Osteocyte (in vitro differentiated cells): ENCODE measurements at places on chromosomes 12 and 14. TPM values are rescaled to one million over a fixed set of nuclear protein-coding genes. Genes with fewer than 3 reads are reported as not detected.
A peak's percentile ranks its signal among the peaks of the same experiment; 100 is the strongest.

GRCh38 chr12:95820096-95820703 lies 29.6 kb upstream of the NTN4 start:
- H3K27me3 ChIP-seq, result peaks cover 17% of the 10 kb centered on the region
- H3K36me3 ChIP-seq, result no peaks in the 10 kb centered on the region
- no peak for DNase-seq
- no peak overlapping the region for H3K4me3 ChIP-seq
- no peak overlapping the region for H3K27ac ChIP-seq

- H3K4me3 ChIP-seq, result no peak overlapping the region
- no peaks in the 10 kb centered on the region for H3K4me1 ChIP-seq
- DNase-seq, result no peak
- H3K27ac ChIP-seq, result no peak overlapping the region
Observed at GRCh38 chr12:91896286-91897024, 249.2 kb downstream of the BTG1 start.

DNA sequence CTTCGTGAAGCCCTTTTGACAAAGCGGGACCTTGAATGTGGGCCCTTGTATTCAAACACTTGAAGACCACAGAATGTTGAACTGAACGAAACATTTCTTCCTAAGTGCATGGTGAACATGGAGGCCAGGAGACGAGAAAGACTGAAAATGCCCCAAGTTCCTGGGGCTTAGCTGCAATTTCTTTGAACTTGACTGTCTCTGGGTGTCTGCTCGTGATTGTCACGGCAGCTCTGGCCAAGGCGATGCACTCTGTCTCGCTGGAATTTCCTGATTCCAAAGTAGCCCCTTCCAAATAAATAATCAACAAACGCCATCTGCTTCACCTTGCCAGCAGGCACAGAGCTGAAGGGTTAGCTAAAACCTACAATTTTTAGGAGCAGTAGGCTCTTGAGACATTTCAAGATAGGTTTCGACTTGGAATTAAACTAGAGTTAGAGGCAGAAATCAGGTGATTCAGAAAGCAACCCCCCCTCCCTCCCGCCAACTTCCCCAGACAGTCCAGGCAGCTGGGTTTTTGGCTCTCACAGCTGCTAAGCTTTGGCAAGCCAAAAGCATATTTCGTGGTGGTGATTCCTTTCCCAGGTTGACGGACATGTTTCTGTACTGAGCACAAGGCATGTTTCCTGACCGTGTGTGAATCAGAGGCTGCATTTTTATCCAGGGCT lies 13.5 kb upstream of the IRF2BPL start:
- H3K4me1 ChIP-seq, result peaks cover 96% of the 10 kb centered on the region
- H3K4me3 ChIP-seq, result peak overlapping the region; percentile 18
- peak overlapping the region; percentile 100 for H3K27ac ChIP-seq
- H3K36me3 ChIP-seq, result no peaks in the 10 kb centered on the region
- DNase-seq, result no peak
- H3K27me3 ChIP-seq, result no peaks in the 10 kb centered on the region

DNA sequence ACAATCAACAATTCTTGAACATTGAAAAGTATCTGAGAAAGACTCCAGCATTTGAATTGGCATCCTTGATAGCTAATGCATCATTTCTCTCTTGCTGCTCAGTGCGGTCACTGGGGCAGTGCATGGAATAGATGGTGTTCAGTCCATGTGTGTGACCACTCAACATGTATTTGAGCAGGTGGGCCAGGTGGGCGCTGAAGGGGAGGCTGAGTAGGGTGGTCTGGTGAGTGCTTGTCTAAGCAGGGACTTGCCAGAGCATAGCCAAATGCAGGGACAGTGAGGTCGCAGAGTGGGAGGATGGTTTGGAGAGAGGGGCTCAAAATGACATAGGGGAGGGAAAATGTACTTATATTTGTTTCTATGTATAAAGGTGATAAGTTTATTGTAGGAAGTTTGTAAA lies 409.0 kb downstream of the TMEM121 start:
- no peak for DNase-seq
- H3K27me3 ChIP-seq, result no peaks in the 10 kb centered on the region
- no peaks in the 10 kb centered on the region for H3K36me3 ChIP-seq
- H3K27ac ChIP-seq, result no peak overlapping the region
- no peaks in the 10 kb centered on the region for H3K4me1 ChIP-seq

DNA sequence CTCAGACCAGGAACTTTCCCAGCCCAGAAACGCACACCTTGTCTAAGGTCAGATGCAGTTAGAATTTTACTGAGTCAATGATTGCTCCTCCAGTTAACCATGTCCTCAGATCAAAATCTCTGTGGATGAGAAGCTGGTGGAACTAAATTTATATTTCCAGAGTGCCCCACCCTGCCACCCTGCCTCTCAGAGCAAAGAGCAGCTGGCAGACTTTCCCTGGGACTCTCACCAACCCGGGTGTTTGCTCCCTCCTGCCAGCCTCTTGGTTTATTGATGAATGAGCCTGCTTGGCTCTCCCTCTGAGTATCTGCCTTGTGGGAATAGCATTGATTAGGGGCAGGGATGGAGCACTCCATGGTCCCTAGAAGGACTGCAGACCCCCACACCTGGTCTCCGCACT lies 5.9 kb upstream of the KRT1 start:
- peaks cover 3% of the 10 kb centered on the region for H3K4me1 ChIP-seq
- no peaks in the 10 kb centered on the region for H3K36me3 ChIP-seq
- H3K27me3 ChIP-seq, result peaks cover 86% of the 10 kb centered on the region
- H3K27ac ChIP-seq, result no peak overlapping the region
- no peak for DNase-seq

Gene SCN8A
- total RNA-seq, result 1.5 TPM in 2 replicates

DNA sequence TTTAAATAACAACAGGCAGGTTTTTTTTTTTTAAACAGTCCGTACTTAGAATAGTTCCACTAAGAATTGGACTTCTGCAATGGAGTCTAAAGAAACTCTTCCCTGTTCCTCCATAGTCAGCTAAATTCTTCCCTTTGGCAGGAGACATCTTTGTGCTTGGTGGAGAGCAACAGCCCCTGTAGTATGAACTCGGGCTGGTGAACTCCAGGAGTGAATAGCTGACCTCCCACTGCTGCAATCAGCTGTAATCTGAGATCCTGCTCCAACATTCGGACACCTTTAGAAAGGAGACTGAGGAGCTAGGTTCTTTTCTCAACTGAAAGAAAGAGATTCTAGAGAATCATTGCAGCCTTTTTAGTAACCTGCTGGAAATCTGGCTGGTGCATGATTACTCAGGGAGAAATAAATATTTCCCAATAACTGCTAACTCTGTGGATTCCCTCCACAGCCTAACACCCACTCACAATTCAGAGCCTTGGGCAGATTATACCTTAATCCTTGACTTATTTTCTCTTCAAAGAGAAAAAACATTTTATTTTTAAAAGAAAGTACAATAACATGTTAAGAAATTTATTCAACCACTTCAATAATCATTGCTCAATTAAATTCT lies 25.6 kb upstream of the DBX2 start:
- no peaks in the 10 kb centered on the region for H3K36me3 ChIP-seq
- no peak overlapping the region for H3K27ac ChIP-seq
- peaks cover 18% of the 10 kb centered on the region for H3K27me3 ChIP-seq
- H3K4me1 ChIP-seq, result no peaks in the 10 kb centered on the region

Gene PRORP
- 28.3 and 31.1 TPM in 2 replicates for total RNA-seq

DNA sequence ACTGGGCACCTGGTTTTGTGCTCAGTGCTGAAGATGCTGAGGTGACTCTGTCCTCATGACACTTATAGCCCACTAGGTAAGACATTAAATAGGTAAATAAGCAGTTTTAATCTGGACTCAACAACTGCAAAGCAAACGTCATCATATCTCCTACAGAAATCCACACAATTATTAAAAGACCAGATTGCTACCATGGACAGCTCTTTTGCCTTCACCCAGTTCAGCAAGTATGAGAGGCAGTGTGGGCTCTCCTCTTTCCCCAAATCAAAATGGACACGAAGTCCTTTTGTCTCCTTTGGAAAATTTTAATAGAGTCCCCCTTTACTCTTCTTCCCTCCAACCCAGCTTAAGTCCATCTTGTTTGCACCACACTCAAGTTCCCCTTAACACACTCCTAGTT lies 171.1 kb downstream of the RPAP3 start:
- DNase-seq, result no peak
- no peak overlapping the region for H3K27ac ChIP-seq
- peaks cover 43% of the 10 kb centered on the region for H3K27me3 ChIP-seq
- H3K4me1 ChIP-seq, result no peaks in the 10 kb centered on the region
- H3K4me3 ChIP-seq, result no peak overlapping the region
- H3K36me3 ChIP-seq, result no peaks in the 10 kb centered on the region

DNA sequence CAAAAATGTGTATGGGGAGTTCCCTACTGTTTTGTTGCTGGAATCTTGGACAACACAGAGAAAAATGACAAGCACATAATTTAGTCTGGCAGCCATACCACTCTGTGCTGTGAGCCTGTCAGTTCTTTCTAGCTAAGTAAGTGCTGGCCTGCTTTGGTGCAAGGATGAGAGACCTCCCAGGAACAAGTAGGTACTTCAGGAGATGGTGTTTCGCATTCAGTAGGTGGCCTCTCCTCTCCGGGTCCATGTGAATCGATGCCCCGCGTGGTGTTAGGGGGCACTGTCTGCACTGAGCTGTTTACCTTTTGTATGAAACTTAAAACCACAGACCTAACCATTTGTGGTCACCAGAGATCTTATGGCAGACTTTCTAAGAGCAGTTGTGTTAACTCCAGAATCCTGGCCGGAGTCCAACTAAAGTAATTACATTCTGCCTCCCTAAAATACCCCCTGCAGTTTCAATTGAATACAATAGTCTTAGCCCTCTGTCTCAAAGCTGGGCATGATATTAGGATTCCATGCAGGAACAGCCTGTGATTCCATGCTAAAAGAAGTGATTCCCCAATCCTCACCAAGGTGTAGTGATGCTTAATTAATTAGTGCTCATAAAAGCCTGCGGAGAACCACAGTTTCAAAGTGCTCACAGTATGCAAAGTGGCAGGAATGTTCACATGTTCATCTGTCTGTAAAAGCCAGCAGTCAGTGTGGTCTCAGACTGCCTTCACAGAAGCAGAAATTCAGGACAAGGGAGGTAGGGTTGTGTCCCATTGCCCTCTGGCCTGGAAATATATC lies 64.2 kb downstream of the LLPH start:
- peaks cover 62% of the 10 kb centered on the region for H3K4me1 ChIP-seq
- peak overlapping the region; percentile 90 for H3K27ac ChIP-seq
- peak overlapping the region; percentile 41 for H3K4me3 ChIP-seq
- no peaks in the 10 kb centered on the region for H3K27me3 ChIP-seq
- no peaks in the 10 kb centered on the region for H3K36me3 ChIP-seq

Gene PRPH
- total RNA-seq, result not detected in 2 replicates

DNA sequence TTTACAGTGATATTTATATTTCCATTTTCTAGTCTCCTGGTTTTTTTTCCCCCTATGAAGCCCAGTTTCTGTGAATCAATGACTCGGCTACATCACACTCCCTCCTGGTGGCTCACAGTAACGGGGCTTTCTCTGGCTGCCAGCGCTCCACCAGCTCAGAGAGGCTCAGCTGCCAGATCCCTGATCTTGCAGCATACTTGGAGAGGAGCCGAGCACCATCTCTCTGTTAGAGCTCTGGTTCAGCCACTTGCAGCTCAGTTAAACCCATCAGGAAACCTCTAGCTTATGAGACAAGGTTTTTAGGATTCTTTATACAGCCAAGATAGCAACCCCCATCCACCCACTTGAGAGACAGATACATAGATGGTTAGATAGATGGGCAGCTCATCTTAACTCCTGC lies 74.6 kb downstream of the CIT start:
- peak overlapping the region; percentile 32 for H3K4me3 ChIP-seq
- no peak for DNase-seq
- peaks cover 4% of the 10 kb centered on the region for H3K36me3 ChIP-seq
- peaks cover 24% of the 10 kb centered on the region for H3K4me1 ChIP-seq
- no peaks in the 10 kb centered on the region for H3K27me3 ChIP-seq

GRCh38 chr12:111085096-111085495 lies 164.7 kb upstream of the MYL2 start:
- H3K27me3 ChIP-seq, result peaks cover 20% of the 10 kb centered on the region
- H3K4me1 ChIP-seq, result no peaks in the 10 kb centered on the region
- no peak for DNase-seq
- no peak overlapping the region for H3K4me3 ChIP-seq
- H3K36me3 ChIP-seq, result no peaks in the 10 kb centered on the region

Gene RFX4
- not detected in 2 replicates for total RNA-seq

- DNase-seq, result no peak
- no peak overlapping the region for H3K27ac ChIP-seq
- no peak overlapping the region for H3K4me3 ChIP-seq
- H3K27me3 ChIP-seq, result peaks cover 7% of the 10 kb centered on the region
- H3K4me1 ChIP-seq, result no peaks in the 10 kb centered on the region
Observed at GRCh38 chr12:111064154-111064553, 143.8 kb upstream of the MYL2 start.

DNA sequence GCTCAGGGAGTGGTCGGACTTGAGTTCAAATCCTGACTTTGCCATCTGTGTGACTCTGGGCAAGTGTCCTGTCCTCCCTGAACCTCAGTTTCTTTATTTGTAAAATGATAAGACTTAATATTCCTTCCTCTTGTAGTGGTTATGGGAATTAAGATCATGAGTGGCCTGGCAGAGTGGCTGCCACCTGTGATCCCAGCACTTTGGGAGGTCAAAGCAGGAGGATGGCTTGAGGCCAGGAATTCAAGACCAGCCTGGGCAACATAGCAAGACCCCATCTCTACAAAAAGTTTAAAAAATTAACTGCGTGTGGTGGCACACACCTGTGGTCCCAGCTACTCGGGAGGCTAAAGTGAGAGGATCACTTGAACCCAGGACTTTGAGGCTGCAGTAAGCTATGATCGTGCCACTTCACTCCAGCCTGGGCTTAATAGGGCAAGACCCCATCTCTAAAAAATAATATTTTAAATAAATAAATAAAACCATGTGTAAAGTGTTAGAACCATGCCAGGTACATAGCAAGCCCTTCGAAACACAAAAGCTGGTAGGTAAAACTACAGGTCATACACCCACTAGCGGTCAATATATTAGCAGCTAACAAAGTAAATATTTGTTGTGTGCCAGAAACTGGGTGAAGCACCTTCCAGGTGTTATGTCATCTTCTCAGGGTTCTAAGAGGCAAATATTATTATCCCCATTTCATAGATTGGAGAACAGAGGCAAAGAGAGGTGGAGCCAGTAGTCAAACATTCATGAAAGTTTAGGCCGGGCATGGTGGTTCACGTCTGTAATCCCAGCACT lies 17.4 kb upstream of the MAP1LC3B2 start:
- no peaks in the 10 kb centered on the region for H3K27me3 ChIP-seq
- H3K4me3 ChIP-seq, result no peak overlapping the region
- H3K4me1 ChIP-seq, result peaks cover 39% of the 10 kb centered on the region
- no peaks in the 10 kb centered on the region for H3K36me3 ChIP-seq
- no peak overlapping the region for H3K27ac ChIP-seq
- no peak for DNase-seq

Gene CACNB3
- total RNA-seq, result 66.5 and 83.3 TPM in 2 replicates

GRCh38 chr14:102088012-102088792 lies 1.4 kb upstream of the HSP90AA1 start:
- H3K4me3 ChIP-seq, result peak overlapping the region; percentile 67
- H3K27me3 ChIP-seq, result no peaks in the 10 kb centered on the region
- H3K27ac ChIP-seq, result peak overlapping the region; percentile 60
- DNase-seq, result no peak

GRCh38 chr14:39015964-39016577 lies 87.0 kb downstream of the SEC23A start:
- H3K27me3 ChIP-seq, result no peaks in the 10 kb centered on the region
- H3K36me3 ChIP-seq, result peaks cover 6% of the 10 kb centered on the region
- no peak for DNase-seq
- no peak overlapping the region for H3K4me3 ChIP-seq
- H3K27ac ChIP-seq, result no peak overlapping the region

Gene ASCL1
- total RNA-seq, result not detected in 2 replicates
